Cortex of kidney (tissue), 1 donor: ENCODE measurements at places on chromosomes 16 and 17.

- no peak for DNase-seq
Observed at GRCh38 chr16:27267037-27267677, 1.4 kb downstream of the NSMCE1 start.

- no peak for DNase-seq
Observed at GRCh38 chr16:76612497-76612896, 335.3 kb downstream of the CNTNAP4 start.

DNA sequence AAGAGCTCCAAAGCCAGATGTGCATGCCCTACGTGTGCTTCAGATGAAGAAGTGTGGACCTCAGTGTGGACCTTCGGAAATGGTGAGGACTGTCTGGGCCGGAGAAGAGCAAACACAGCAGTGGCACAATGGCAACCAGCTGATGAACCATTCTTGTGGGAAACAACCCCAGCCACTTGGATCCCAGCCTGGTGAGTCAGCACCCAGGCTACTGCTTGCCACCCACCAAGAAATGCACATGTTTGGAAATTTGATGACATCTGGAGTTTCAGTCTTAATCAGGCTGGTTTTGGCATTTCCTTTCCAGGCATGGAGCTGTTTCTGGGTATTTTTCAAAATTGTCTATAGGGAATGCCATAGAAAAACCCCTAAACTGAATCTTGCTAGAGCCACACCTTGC lies 42.7 kb downstream of the DYNLRB2 start:
- no peak for DNase-seq

GRCh38 chr16:81537721-81538561 lies 93.3 kb downstream of the CMIP start:
- DNase-seq: no peak

- DNase-seq: no peak
Observed at GRCh38 chr16:59840169-59840568, 1106.1 kb upstream of the GOT2 start.

GRCh38 chr17:81903896-81904599 lies 2.0 kb downstream of the NPB start:
- DNase-seq: no peak

- DNase-seq: no peak
Observed at GRCh38 chr17:80859002-80859941, 132.4 kb upstream of the CHMP6 start.

DNA sequence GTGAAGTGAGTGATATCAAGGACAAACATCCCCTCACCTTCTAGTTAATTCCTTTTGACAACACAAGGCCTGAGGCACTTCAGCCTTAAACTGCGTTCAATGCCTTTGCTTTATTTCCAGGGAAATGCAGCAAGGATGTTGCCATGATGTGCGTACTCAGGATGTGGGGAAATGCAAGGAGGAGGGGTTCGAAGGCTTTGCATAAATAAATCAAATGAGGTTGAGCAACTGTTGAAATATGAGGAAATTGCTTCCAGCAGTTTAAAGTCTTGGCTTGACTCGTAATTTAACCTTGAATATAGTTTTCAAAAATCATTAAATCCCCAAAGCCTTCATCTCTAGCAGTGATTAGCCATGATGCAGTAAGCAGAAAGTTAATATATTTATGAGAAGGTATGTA lies 81.8 kb upstream of the CCL2 start:
- no peak for DNase-seq

- DNase-seq: no peak
Observed at GRCh38 chr16:52741351-52741750, 194.4 kb upstream of the TOX3 start.

GRCh38 chr16:59339871-59340270 lies 605.8 kb upstream of the GOT2 start:
- no peak for DNase-seq

GRCh38 chr16:74999219-74999608 lies 390 bp downstream of the ZNRF1 start:
- no peak for DNase-seq

DNA sequence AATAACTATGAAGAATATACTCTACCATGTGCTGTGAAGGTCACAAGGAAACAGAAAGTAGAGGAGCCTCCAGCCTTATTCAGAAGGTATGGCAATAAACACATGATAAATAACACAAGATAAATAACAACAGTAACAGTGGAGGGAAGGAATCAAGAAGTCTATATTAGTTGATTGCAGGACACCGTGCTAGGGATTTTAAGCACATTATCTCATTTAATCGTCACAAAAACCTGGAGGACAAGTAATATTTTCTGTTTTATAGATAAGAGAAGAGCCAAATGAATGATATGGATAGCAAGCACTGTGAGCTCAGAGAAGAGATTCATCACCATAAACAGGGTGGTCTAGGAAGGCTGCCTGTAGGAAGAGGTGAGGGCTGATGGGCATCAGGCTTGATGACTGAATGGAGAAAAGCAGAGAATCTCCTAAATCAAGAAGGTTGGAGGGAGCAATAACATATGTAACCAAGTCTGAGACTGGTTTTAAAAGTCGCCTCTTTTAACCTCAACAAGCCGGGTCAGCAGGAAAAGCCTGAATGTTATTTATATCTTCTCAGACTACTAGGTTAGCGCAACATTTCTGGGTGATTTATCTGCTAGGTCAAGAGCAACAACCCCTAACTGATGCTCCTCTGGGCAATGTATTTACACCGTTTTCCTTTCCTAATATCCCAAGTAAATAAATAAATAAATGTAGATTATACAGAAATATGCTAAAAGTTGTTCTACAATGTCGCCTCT lies 8.3 kb downstream of the TOM1L2 start:
- no peak for DNase-seq

GRCh38 chr16:79982361-79982760 lies 381.8 kb upstream of the MAF start:
- no peak for DNase-seq

DNA sequence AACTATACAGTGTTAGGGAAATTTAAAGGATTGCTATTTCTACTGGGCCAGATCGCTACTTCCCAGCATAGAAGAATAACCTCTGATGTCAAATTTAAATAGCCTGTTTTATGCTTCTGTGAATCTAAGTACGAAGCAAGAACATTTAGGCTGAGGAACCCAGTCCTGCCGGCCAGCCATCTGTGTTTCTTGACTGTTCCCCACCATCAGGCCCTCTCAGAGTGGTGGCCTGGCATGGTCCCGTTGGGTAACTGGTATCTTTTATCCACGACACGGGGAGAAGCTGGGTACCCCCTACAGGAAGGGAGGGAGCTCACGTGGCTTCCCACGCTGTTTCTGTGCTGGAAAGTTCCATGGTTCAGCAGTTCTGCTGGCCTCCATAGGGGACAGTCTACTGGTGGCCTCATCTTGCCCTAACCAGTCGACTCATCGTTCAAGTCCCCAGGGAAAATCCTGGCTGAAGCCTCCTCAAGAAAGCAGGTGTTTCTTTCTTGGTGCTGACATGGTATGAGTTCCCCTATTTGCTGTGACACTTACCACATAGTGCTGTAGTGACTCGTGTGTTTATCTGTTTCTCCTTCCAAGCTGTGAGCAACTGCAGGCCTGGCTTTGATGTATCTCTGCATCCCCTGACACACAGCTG lies 201.7 kb upstream of the NLRP1 start:
- DNase-seq: no peak

- DNase-seq: no peak
Observed at GRCh38 chr16:30755955-30756780, 5.7 kb downstream of the CFAP119 start.

DNA sequence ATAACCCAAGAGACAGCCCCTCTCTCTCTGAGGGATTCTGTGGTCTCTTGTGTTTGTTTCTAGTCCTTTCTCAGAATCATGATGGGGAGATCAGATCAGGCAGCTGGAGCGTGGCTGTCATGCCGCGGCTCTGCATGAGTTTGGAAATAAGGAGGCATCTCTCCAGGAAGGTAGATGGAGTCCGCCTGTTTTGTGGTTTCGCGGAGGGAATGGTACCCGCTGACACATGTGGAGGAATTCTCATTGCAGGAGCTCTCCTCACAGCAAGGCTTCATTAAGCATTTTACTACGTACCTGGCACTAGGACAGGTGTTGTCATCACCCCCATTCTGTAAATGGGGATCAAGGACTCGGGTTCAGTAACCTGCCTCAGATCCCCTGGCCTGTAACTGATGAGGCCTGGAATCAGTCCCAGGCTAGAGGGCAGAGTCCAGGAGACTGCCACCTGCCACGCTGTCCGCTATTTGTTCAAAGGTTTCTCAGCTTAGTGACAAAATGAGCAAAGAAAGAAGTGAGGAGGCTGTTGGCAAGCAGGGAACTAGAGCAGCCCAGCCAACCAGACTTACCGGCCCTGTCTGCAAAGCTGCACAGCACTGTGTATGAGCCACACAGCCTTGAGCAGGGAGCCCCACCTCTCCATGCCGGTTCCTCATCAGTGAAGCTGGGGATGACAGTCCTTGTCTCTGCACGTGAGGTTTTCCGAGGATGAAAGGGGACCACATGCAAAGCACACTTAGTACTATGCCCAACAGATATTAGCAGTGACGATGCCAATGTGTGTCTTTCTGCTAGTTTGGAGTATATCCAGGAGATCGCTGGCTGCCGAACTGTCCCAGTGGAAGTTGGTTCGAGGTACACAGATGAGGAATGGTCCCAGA lies 11.0 kb downstream of the KDM8 start:
- DNase-seq: no peak

- no peak for DNase-seq
Observed at GRCh38 chr16:81700071-81700779, 78.9 kb upstream of the PLCG2 start.

GRCh38 chr16:89067677-89068443 lies 25.8 kb upstream of the ACSF3 start:
- DNase-seq: no peak

DNA sequence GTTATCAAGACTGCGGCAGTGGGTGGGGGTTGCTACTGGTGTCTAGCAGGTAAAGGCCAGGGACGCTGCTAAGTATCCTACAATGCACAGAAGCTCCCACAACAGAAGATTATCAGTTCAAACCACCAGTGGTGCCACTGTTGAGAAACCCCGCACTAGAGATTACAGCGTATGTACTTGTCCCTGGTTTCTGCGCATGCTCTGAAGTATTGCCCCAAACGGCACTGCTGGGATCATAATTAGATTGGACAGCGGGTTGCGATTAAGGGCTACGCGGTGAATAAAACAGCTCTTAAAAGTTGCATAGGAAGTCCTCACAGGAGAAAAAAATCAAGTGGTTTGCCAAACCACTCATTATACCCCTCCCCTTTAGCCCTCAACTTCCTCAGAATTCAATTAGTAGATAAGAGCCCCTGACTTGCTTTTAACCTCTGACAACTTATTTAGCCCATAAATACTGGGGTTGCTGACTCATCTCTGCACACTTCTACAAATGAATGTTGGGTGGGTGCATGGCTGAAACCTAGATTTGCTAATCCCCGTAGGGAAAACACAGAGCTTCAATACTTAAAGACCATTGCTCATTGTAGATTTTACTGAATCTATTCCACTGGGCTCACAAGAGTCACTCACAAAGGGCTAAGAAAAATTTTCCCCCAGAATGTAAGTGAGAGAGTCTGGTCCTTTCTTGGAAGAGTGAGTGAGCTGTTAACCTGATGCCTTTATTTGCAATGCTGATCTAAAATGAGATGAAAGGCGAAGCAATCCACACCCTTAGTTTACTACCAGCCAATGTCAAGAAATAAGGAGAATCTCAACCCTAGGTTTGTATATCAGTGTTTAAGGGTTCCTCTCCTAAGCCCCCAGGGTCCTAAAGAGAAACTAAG lies 91.8 kb downstream of the RGS9 start:
- DNase-seq: no peak

DNA sequence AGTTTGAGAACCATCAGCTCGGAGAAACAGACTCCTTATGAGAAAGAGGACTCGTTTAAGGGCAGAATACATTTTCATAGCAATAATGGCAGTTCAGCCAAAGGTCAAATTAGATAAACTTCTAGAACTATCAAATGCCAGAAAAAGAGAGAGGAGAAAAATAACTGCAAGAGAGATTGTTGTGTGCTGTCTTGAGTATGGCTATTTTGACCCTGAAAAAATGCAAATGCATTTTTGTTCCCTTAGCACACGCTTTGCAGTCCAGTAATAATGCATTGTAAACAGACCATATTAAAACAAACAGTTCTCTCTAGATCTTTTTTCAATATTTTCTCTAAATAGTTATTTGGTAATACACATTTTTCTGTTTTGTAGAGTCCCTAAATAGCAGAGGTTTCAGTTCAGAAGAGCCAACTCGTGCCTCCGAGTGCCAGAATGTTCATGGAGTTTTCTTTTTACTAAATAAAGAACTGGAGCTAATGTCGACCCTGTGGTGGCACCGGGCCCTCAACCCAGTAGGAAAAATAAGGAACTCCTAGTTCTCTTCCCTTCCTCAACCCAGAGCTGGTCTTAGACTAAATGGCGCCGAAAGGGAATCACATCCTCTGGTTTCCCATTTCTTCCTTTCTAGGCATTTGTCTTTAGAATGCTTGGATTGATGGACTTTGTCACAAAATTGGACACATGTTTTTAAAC lies 298.0 kb downstream of the MAP2K4 start:
- no peak for DNase-seq

DNA sequence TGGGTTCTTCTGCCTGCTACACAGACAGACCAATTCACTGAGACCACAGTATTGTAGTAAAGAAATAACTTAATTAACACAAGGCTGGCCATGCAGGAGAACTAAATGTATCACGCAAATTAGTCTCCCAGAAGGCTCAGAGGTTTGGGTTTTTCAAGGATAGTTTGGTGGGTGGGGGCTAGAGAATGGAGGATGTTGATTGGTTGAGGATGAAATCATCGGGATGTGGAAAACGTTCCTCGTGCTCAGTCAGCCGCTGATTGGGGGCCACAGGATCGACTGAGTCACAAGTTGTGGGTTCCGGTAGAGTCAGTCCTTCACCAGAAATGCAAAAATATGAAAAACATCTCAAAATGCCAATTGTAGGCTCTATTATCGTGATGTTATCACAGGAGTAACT lies 18.7 kb downstream of the RHOT1 start:
- DNase-seq: no peak

DNA sequence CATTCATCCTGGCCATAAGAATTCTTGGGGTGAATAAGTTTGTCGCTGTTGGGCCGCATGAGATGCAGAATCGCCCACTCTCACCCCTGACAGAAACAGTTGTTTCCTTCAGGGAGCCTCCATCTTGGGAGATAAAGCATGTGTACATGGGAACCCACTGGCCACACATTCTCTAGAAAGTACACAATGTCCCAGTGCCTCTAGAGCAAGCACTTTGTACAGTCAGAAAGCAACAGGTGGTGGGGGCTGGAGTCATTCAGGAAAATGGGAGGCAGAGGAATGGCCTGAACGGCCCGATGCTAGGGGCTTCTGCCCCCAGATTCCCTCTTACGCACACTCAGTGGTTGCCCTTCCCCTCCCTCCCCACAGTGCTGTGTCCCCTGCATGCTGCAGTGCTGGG lies 16.1 kb downstream of the ACE start:
- DNase-seq: no peak

GRCh38 chr16:61270726-61271125 lies 765.5 kb downstream of the CDH8 start:
- DNase-seq: no peak

DNA sequence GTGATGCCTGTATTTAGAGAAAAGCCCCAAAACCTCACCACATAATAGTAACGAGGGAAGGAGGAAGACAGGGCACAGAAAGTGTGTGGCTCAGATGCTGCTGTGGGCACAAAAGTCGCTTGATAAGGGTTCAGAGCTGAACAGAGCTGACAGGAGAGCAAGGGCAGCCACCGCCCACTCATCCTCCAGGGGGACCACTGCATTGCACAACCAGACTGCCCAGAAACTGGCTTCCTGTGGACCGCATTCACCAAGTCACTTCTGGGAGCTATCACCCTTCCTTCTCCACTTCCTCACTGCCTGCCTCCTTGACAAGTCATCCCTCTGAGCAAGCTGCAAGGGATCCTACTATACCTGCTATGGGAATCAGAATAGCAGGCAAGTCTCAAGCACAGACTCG lies 512.4 kb upstream of the CDH11 start:
- DNase-seq: no peak
